ENCODE measurements at places on chromosomes 4 and X.

DNA sequence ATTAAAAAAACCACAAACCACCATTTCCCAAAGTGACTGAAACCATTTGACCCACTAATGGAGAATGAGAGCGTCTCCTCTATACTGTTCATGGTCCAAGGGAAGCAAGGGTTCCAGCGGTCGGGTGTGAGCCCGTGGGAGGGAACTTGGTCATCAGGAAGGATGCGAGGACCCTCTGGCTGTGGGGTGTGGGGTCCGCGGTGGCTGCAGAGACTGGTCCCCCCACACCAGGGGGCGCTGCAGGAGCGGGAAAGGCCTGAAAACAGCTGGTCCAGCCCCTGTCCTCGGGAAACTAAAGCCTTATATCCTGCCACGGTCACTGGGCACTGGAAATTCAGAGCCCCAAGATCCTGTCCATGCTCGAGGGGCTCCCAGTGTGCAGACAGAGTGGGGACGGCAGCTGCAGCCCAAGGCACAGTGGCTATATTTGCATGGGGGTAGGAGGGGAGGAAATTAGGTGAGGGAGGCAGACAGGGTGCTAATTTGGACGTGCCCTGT lies 4.3 kb downstream of the BLOC1S4 start:
- DNase-seq, result peak; percentile 75

GRCh38 chrX:23932046-23932445 lies 24.2 kb downstream of the CXorf58 start:
- no peak for DNase-seq

DNA sequence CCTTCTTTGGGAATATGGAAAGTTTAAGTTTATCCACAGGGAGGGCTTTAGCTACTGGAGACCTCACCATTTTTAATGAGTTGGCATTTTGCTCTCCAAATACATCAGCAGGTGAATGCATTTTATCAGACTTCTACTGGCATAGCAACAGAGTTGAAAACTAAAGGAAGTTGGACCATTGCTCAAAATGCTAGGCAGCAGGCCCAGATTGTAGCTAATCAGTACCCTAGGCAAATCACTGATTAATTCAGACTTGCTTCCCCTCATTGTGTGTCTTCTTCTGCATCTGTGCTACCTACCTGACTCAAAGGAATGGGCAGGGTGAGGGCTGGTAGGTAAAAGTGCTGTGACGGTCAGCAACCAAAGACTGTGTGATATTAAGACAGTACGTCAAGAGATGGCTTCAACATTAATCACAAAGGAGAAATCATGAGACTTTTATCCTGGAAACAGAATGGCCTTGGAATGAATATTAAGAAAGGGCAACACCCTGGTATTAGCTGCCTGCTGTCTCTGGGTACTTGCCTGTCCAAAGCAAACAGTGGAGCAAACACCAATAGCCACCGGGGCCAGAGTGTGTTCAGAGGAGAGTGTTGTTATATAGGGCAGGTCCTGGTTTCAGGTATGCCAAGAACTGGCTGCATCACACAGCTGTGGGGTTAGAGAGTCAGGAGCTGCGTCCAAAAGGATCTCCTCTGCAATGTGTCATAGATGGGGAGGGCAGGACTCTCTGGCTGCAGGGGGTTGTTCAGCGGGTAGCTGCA lies 17.1 kb upstream of the SMIM20 start:
- DNase-seq, result no peak

DNA sequence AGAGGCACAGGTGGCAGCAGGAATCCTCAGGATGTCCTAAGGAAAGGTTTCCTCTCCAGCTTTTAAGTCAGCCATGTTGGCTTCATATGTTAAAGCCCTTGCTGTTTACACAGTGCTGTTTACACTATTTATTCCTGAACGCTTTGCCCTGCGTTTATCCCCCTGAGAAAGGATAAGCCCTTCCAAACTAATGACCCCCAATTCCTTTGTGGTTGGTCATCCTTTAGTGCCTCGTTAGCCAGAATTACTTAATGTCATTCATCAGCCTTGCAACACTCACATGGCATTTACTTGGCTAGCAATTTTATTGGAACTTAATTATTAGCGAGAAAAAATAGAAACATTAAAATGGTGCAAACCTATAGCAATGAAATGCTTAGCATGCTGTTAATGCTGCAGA lies 23.8 kb downstream of the VCX2 start:
- no peak for DNase-seq

GRCh38 chr4:57446266-57446665 lies 336.1 kb upstream of the IGFBP7 start:
- no peak for DNase-seq

GRCh38 chr4:41661442-41662076 lies 87.0 kb downstream of the PHOX2B start:
- peak; percentile 54 for DNase-seq

- DNase-seq, result no peak
Observed at GRCh38 chrX:151009582-151009981, 26.4 kb downstream of the HMGB3 start.

DNA sequence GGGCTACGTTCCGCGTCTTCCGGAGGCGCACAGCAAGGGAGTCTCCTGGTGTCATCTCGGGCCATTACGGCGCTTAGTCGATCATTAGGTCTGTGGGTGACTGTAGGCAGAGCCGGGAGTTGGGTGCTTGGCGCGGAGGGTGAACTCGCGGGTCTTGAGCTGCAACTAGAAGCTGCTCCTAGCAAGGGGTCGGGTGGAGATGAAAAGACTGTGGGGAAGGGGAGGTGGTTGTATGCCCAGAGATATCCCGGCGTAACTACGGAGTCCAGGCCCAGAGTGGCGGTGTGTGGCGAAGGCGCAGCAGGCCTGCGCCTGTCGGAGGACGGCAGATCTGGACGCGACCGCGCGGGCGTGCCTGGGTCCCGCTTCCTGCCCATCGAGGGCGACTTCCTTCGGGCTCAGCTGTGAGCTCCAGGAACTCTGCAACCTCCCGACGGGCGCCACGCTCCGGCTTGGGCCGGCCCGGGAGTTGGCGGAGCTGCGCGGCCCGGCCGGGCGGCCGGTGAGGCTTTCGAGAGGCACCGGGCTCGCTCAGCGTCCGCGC lies 2.7 kb upstream of the NKX3-2 start:
- DNase-seq, result no peak

- no peak for DNase-seq
Observed at GRCh38 chrX:15356444-15356843, 21.1 kb upstream of the PIGA start.

GRCh38 chrX:39063037-39063436 lies 261.8 kb downstream of the MID1IP1 start:
- DNase-seq, result no peak

DNA sequence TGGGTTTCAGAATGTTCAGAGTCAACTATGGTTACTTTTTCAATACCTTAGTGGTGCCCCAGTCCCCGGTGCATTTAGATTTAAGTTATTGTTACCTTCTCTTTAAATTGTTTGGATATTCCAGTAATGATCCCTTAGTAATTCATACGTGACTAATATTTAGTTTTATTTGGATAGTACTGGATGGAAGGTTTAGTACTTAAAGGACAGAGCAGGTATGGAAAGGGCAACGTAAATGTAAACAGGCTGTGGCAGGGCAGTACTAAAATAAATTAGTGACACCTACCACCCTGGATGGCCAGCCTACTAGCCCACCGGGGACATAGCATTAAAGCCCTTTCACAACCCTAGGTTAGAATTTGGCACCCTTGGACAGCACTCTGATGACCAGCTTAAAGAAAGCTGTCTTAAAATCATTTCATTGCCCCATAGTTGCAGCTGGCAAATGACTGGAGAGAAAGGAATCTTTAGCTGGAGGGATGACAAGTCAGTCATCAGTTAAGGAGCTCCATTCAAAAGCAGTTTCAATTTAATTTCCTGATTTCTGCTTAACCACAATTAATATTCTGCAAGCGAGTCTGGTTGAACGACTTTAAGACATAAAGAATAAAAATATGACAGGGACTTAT lies 16.4 kb downstream of the PLP1 start:
- peak; percentile 55 for DNase-seq

GRCh38 chrX:119996069-119996468 lies 52.5 kb upstream of the NKAP start:
- DNase-seq, result no peak

DNA sequence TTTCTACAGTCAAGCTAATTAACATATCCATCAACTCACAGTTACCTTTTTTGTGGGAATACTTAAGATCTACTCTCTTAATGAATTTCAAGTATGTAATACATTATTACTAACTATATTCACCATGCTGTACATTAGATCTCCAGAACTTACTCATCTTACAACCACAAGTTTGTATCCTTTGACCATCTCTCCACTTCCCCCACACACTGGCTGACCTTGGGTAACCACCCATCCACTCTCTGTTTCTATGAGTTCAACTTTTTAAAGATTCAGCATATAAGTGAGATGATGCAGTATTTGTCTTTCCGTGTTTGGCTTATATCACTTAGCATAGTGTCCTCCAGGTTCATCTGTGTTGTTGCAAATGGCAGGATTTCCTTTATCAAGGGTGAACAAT lies 30.5 kb upstream of the MAGED1 start:
- DNase-seq, result no peak

DNA sequence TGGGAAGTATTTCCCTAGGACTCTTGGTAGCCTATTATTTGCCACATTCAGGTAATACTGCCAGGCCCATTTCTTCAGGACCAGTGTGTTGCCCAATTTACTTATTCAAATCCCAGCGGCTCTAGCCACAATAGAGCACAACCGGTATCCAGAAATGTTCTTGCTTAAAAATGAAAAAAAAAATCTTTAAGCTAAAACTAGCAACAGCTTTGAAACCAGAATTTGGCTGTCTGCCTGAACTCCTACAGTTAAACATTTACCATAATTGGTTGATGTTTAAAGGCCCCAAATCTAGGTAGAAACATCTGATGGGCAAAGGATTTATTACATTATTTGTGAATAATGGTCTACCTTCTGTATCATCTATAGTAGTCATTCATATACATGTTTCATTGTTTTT lies 930 bp upstream of the SLITRK4 start:
- DNase-seq, result no peak

DNA sequence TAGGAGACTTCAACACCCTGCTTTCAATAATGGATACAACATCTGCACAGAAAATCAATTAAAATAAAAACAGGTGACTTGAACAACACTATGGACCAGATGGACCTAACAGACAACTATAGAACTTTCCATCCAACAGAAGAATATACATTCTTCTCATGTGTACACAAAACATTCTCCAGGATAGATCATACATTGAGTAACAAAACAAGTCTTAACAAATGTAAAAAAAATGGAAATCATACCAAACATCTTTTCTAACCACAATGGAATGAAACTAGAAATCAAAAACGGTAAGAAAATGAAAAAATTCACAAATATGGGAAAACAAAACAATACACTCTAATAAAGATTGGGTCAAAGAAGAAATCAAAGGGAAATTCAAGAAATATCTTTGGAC lies 24.7 kb downstream of the CYP2U1 start:
- DNase-seq, result no peak

GRCh38 chr4:48262926-48263325 lies 6.7 kb downstream of the TEC start:
- peak; percentile 80 for DNase-seq

DNA sequence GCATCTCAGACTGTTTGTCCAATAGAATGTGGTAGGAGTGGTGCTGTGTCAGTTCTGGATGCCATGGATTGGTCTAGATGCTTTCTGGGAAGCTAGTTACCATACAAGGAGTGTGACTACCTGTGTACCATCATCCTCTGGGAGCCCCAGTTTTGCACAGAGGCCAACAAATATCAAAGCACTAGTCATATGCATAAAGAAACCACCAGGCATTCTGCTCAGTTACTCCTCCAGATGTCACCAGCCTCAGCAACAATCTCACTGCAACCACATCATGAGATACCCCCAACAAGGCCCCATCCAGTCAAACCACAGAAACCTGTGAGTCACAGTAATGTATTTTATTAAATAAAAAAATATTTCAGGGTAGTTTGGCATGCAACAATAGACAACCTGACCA lies 435.8 kb upstream of the CPEB2 start:
- DNase-seq, result peak; percentile 89

- DNase-seq, result peak; percentile 52
Observed at GRCh38 chrX:134999469-134999868, 8.7 kb downstream of the SMIM10 start.

All from astrocyte of the spinal cord (primary cell).